ENCODE measurements at places on chromosomes 13 and 19. TPM values are rescaled to one million over a fixed set of nuclear protein-coding genes. Genes with fewer than 3 reads are reported as not detected.

GRCh38 chr13:108795841-108796240 is 166.4 kb downstream of the MYO16 start:
- no peak for DNase-seq

DNA sequence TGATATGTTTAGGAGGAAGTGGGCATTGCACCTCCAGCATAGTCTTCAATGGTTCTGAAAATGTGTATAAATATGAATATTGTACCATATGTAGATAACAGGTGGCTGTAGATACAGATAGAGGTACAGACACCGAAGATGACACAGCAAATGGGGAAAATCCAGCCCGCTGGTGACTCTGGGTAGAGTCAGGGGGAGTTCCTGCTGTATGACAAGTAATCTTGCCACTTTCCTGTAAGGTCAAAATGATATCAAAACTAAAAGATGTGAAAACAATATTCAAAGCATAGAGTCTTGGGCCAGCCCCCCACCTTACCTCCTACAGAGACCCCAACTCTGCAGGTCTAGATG is 17.8 kb downstream of the C2CD4C start:
- no peak for DNase-seq

The TSPAN16 gene
- not detected for total RNA-seq

GRCh38 chr19:4445963-4446703 is 11.5 kb downstream of the UBXN6 start:
- DNase-seq, result no peak

DNA sequence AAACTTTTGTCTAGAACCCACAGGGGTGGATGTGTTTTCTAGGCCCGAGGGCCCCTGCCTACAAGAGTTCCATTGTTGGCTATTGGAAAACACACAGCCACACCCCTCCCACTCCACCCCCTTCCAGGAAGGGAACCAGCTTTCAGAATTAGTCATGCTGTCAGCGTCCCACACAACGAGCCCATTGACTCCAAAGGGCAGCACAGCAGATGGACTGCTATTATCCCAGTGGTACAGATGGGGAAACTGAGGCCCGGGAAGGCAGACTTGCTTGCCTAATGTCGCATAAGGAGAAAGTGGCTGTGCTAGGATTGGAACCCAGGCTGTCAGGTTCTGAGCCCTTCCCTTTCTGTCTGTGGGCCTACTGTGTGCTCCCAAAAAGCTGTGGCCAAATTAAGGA is 8.1 kb upstream of the FXYD3 start:
- DNase-seq, result peak; percentile 85

DNA sequence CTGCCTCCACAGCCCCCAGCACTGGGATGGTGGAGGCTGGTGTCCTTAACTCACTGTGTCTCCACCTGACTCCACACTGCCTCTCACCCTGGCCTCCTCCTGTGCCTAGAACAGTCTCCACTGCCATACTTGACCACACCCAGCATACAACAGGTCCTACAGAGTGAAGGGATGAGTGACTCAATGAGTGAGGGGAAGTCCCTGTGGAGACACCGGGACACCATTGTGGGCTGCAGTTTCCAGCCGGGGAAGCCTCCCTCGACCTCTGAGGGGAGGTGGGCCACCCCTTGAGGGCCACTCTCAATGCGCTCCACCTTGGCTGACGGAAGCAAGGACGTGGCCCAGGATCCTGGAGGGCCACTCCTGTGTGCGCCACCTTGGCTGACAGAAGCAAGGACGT is 2.8 kb upstream of the ZNF135 start:
- DNase-seq, result no peak

The SWSAP1 gene
- total RNA-seq, result 2.6 TPM

The IL17D gene
- total RNA-seq, result 0.07 TPM

DNA sequence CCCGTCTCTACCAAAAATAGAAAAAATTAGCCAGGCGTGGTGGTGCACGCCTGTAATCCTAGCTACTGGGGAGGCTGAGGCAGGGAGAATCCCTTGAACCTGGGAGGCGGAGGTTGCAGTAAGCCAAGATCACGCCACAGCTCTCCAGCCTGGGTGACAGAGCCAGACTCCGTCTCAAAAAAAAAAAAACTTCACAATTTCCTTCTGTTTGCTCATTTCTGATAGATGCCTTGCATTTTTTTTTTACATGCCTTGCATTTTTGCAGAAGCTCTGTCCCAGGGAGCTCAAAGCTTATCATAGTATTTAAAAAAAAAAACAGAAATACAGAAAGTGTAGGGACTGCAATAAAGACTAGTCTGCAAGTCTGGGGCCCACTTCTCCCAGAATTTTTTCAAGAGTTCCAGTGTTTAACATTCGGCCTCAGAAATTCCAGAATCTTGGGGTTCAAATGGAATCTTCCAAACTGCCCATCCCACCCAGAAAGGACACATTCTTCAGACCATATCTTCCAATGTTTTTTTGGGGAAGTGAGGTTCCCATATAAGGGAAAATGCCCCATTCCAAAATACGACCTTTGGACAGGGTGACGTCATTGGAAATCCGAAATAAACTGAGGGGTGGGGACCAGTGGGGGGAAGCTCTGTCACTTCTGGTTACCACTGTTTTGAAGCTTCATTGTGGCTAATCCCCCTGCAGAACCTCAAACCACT is 17.2 kb upstream of the RAB8A start:
- no peak for DNase-seq

The WIZ gene
- 16.7 TPM for total RNA-seq

DNA sequence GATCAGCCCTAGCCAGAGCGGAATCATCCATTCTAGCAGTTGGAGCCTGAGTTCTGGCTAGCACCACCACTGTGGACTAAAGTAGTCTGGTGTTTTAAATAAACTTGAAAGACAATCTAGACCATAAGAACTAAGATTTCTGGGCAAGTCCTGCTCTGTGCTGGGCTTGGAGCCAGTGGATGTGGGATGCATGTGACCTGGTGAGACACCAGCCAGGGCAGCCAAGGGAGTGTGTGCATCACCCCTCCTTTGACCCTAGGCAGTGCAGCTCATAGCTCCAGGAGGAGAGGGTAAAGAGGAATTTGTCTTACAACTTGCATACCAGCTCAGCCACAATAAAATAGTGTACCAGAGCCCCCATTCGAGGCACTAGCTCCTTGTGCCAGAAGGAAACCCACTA is 21.0 kb downstream of the ITGBL1 start:
- DNase-seq, result no peak

DNA sequence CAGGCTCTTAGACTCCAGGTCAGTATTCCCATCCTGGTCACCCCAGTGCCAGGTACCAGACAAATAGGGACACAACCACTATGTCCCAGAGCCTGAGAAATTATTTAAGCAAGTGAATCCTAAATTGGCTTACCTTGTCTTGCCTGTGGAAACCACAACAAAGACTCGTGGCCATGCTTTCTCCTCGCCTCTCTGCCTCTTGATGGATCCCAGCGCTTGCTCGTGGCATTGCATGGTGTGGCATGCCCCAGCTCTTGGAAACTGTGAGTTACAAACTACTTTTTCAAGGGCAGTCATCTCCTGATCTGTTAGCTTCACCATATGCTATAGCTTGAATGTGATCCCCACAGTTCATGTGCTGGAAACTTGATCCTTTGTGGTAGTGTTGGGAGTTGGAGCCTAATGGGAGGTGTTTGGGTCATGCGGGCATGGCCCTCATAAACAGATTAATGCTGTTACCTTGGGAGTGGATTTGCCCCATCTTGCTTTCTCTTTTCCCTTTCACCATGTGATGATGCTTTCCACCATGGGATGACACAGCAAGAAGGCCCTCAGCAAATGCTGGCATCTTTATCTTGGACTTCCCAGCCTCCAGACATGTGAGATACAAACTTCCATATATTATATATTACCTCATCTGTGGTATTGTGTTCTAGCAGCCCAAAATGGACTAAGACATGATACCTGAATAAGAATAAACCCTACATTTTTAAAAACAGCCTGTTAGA is 31.2 kb downstream of the SPRYD7 start:
- no peak for DNase-seq
